ENCODE measurements at places on chromosomes 7 and 10.

DNA sequence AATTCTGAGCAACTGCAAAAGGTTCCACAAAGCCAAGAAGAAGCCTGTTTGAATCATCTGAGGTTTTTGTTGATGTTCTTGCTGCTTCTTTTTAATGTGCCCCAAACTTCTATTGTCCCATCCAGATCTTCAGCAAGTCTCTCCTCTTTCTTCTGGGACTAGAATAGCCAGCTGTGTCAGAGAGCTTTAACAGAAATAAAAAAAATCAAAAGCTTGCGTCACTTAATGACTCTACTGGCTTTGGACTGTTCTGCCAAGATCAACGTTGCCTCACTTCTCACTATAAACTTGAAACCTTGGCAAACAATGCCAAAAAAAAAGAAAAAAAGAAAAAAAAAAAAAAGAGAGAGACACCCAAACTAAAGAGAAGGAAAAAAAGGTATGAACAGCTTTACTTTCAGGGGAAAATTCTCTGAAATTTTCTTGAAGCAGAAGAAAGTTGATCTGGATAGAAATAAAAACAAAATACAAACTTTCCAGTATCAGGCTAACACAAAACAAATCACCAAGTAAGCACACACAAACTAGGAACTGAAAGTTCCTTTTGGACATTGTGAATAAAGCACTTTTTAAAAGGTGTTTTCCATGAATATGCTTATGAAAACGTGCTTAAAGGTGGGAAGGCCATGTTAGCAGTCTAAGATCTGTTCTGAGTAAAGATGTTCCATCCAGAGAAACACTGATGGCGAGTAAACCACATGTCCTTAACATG is 14.8 kb downstream of the USP54 start:
- DNase-seq = no peak

DNA sequence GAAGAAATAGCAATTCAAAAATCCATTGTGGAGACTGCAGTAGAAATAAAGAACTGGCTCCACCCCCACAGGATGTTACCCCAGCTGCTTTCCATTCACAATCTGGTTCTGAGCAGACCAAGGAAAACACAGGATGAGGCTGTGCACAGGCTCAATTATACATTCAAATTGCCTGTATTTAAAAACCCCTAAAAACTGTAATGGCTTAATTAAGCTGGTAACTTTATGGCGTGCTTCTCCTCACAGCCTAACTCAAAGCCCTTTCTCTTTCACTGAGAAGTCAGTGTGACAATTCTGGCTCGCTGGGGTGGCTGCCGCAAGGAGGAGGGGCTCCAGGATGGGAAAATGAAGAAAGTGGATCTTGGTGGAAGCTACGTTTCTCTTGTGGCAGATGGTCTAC is 1191.1 kb downstream of the SORCS1 start:
- DNase-seq = no peak

GRCh38 chr10:11285171-11285570 is 267.5 kb downstream of the CELF2 start:
- DNase-seq = no peak

DNA sequence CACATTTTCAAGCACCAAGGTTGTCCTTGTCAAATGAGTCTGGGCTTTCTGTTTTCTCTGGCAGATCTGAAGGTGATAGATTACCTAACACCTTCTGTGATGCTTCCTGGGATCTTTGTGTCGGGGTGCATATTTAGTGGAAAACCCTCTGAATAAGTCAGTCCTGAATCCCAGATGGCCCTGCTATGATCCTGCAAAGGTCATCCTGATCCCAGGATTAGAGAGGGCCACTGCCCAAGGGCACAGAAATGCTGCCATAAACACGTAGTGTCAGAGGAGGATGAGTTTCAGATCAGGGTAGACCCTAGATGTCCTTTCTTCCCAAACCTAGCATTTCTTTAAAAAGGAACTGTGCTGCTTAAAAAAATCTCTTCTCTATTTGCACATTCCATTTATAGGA is 19.0 kb downstream of the AGR2 start:
- DNase-seq = no peak

- no peak for DNase-seq
Observed at GRCh38 chr7:124480821-124481290, 284.7 kb downstream of the GPR37 start.

DNA sequence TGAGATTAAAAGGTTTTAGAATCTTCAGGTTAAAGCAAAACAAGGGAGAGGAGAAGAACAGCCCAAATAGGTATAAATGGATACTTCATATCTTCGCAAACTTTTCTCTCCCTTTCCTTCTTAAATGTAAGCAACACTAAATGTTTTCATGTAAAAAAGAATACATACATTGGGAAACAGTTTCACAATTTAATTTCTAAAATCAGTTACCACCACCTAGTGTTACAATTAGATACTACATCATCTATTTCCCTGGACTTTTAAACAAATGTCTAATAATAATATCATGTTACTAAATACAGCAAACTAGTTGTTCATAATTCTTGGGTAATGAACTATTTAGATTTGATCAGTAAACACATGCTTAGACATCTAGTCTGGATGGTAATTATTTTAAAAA is 35.8 kb downstream of the MINDY3 start:
- DNase-seq = no peak

- DNase-seq = no peak
Observed at GRCh38 chr7:81415181-81415580, 354.7 kb downstream of the HGF start.

DNA sequence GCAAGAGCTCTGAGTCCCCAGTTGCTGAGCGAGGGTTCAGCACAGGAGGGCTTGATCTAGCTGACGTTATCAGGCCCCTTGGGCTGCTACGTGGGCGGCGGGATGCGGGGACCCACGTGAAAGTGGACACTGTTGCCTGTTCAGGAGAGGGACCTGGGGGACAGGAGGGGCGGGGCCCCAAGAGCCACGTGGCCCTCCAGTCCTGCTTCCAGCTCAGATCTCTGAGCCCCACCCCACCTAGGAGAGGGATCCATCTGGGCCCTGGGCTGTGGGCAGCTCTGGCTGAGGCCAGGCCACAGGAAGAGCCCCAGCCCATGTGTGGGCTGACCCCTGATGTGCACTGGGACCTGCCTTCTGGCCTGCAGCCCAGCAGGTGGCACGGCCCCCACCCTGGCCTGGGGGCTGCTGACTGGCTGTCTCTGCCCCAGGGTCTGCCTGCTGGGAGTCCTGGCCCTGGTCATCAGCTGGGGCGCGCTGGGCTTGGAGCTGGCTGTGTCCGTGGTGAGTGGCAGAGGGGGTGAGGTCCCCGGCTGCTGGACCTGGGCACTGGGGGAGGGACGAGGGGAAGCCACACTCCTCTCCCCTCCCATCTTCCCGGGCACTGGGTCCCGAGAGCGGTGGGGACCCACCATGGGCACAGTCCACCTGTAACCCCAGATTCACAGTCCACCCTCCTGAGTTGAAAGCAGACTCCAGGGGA is 17.5 kb downstream of the TTYH3 start:
- no peak for DNase-seq

- DNase-seq = no peak
Observed at GRCh38 chr10:11237571-11237970, 219.9 kb downstream of the CELF2 start.

- no peak for DNase-seq
Observed at GRCh38 chr10:32381165-32381564, 34.2 kb upstream of the EPC1 start.

GRCh38 chr10:21368728-21369425 is 156.6 kb downstream of the SKIDA1 start:
- no peak for DNase-seq

DNA sequence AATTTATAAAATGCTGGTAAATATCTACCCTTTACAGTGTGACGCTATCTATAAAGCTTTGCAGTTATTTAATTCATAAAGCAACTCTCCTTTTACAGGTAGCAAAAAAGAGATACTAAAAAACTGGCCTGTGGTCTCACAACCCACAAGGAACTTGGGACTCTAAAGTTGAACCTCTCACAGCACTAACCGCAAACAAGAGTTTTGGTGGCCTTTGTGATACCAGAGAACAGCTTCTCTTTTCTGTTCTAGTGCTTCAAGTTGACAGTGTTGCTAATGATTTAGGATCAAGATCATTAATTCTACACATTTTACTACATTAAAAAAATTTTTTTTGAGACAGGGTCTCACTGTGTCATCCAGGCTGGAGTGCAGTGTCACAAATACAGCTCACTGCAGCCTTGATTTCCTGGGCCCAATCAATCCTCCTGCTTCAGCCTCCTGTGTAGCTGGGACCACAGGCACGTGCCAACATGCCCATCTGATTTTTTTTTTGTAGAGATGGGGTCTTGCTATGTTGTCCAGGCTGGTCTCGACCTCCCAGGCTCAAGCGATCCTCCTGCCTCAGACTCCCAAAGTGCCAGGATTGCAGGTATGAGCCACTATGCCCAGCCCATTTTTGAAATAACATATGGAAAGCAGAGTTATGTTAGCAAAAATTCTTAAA is 56.0 kb upstream of the ST8SIA6 start:
- no peak for DNase-seq

DNA sequence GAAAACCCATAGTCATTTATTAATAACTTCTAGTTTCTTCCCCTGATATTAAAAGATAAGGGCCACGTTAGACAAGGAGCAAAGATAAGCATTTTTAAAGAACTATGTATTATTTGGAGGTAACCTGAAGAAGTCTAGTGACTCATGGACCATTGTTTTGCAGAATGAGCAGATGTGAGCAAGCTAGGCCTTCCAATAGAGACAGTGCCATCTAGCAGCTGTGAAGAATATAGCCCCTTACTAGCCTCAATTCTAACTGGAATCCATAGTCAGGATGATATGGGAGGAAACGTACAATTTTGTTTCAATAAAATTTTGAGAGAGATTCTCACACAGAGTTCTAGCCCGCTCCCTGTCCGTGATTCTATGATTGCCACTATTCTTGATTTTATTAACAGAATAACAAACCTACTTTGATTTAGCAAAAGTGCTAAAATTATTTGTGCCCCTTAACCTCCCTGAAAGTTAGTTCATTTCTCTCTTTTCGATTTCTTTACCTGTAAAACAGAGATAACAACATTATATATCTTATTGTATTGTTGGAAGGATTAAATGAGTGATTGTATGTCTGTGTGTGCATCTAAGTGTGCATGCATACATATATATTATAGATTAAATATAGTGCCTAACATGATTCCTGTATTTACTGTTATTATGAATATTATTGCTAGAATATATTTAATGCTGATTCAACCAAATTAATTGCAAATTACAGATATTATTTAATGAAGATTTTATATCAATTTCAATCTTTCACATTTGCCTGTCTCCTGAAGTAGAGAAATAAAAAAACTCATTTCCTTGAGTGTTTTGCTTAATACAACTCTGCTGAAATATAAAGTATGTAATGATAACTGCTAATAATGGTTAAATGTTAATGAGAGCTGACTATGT is 22.7 kb downstream of the FAM237B start:
- no peak for DNase-seq

DNA sequence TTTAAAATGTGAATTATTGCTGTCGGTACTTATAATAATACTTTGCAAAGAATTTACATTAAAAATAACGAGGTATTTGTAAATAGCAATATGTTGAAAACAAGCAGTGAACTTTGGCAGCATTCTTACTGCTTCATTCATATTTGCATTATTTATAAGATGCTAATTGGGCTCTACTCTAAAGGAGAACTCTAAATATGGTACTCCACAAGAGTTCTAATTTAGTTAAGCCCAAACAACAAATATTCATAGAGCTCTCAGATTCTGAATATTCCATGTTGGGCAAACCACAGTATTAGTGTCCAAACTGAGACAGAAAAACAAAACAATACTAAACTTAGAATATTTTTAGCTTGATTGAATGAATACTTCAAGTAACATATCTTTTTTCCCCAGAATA is 904.4 kb upstream of the LRRTM3 start:
- no peak for DNase-seq

- DNase-seq = no peak
Observed at GRCh38 chr10:113006656-113007342, 56.8 kb downstream of the TCF7L2 start.

DNA sequence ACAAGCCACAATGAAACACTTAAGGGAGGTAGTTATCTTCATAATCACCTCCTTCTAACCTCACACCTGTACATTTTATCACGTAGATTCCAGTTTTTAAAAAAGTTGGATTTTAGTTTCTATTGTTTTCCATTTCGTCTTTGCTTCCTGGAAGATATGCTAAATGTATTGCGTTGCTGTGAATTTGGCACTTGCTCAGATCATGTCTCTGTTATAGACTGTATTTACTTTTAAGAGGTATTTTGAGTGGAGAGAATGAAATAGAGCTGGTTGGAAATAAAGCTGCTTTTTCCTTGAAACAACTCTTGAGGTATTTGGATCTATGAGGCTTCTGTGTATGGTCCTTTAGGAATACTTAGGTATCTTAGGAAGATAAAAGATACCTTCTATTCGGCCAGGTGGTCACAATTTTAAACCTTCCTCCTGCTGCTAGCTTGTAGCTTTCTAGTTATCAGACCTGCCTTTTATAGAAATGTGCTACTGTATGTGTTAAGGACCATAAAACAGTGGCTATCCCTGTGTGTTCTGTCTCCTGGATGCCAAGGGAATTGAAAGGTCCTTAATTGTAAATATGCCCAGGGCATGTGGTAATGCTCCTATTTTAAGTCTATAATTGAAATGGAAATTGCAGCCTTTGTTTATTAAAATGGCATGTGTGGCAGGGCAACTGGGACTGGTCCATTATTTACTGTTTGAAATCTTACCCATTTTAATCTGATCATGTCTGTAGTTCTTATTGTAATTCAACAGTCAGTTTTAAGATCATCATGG is 147.7 kb downstream of the SND1 start:
- no peak for DNase-seq

Data from cortex of kidney (tissue), 1 donor.